NCI-H524 (cell line): ENCODE measurements at places on chromosomes 5 and 9.
A peak's percentile ranks its signal among the peaks of the same experiment; 100 is the strongest.

- DNase-seq = no peak
Observed at GRCh38 chr5:153952893-153953292, 85.8 kb downstream of the FAM114A2 start.

- peak; percentile 73 for DNase-seq
Observed at GRCh38 chr5:28766565-28767158, 1728.3 kb upstream of the CDH9 start.

GRCh38 chr9:103734471-103734870, 359.6 kb upstream of the SMC2 start:
- no peak for DNase-seq

DNA sequence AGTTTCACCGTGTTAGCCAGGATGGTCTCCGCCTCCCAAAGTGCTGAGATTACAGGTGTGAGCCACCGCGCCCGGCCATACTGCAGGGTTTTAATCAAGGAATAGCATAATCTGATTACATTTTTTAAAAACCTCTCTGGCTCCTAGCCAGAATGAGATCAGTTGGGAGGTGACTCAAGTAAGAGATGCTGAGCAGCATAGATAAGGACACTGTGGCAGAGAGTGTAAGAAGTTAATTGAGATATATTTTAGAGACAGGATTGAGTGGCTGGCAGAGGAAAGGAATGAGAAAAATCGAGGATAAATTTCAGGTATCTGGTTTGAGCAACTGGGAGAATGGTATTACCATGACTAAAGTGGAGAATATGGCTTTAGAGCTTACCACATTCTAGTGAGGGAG, 7.3 kb upstream of the RIGI start:
- no peak for DNase-seq

- no peak for DNase-seq
Observed at GRCh38 chr9:133696071-133696472, 42.1 kb downstream of the SARDH start.
